Uterus (tissue), 4 donors: ENCODE measurements at places on chromosomes 12 and 14. TPM values are rescaled to one million over a fixed set of nuclear protein-coding genes. Genes with fewer than 3 reads are reported as not detected.

Gene KRT8
- 29.1 TPM for total RNA-seq

Gene RDH12
- not detected for total RNA-seq

Gene PLEKHG7
- total RNA-seq: not detected

Gene CNIH1
- total RNA-seq: 111 TPM

- no peak overlapping the region for H3K4me3 ChIP-seq
- no peak overlapping the region for H3K27ac ChIP-seq
- no peaks in the 10 kb centered on the region for H3K4me1 ChIP-seq
- peaks cover 7% of the 10 kb centered on the region for H3K27me3 ChIP-seq
These were observed 112.4 kb upstream of the TMEM132D start for GRCh38 chr12:130016194-130016593.

GRCh38 chr12:131202592-131203378, 249.1 kb downstream of the ADGRD1 start:
- no peak overlapping the region for H3K27ac ChIP-seq
- no peaks in the 10 kb centered on the region for H3K36me3 ChIP-seq
- no peaks in the 10 kb centered on the region for H3K27me3 ChIP-seq
- DNase-seq: no peak

- H3K27ac ChIP-seq: peak overlapping the region; percentile 99
- DNase-seq: no peak
- H3K4me1 ChIP-seq: peaks cover 6% of the 10 kb centered on the region
- no peaks in the 10 kb centered on the region for H3K36me3 ChIP-seq
- no peaks in the 10 kb centered on the region for H3K27me3 ChIP-seq
These were observed 1.8 kb downstream of the SDR39U1 start for GRCh38 chr14:24440606-24441399.

DNA sequence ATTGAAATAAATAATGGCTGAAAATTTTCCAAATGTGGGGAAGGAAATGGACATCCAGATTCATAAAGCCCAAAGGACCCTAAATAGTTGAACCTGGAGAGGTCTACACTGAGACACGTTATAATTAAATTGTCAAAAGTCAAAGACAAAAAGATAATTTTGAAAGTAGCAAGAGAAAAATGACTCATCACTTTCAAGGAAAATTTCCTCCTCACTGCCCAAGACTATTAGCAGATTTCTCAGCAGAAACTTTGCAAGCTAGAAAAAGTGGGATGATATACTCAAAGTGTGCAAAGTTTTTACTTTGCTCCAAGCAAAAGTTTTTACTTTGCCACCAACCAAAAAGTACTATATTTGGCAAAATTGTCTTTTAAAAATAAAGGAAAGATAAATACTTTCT, 15.9 kb upstream of the KRT83 start:
- H3K4me3 ChIP-seq: no peak overlapping the region
- no peak for DNase-seq
- no peaks in the 10 kb centered on the region for H3K27me3 ChIP-seq
- H3K27ac ChIP-seq: no peak overlapping the region
- H3K36me3 ChIP-seq: no peaks in the 10 kb centered on the region
- no peaks in the 10 kb centered on the region for H3K4me1 ChIP-seq

DNA sequence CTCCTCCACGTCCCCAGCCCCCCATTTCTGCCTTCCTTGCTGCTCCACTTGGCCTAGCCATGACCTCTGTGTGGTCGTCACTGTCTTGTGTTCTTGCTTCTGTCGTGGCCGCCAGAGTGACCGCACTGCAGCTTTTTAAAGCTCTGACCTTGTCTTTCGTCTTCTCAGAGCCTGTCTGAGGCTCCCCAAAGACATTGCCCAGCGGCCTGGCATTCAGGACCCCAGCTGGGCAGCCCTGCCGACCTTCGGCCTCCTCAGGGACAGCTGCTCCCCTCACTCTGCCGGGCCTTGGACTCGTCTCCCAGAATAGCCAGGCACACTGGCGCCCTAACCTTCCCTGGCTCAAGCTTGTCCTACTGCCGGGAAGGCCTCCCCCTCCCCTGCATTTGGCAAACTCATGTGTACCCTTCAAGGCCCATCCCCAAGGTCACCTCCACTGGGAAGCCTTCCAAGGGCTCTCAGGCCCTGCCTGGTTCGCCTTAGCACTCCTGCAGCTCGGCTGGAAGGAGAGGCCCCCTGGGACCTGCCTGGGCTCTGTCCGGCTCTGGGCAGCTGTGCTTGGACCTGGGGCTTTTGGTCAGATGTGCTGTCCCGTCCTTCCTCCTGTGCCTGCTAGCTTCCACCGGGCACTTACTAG, 15.7 kb upstream of the DLK1 start:
- H3K36me3 ChIP-seq: no peaks in the 10 kb centered on the region
- H3K27ac ChIP-seq: no peak overlapping the region
- H3K4me1 ChIP-seq: no peaks in the 10 kb centered on the region
- H3K4me3 ChIP-seq: no peak overlapping the region

GRCh38 chr14:94115058-94115591, 4.6 kb downstream of the IFI27 start:
- no peaks in the 10 kb centered on the region for H3K4me1 ChIP-seq
- H3K27me3 ChIP-seq: no peaks in the 10 kb centered on the region
- no peak overlapping the region for H3K4me3 ChIP-seq
- H3K27ac ChIP-seq: peak overlapping the region; percentile 49
- peak; percentile 57 for DNase-seq
- H3K36me3 ChIP-seq: no peaks in the 10 kb centered on the region

- no peak overlapping the region for H3K27ac ChIP-seq
- H3K4me1 ChIP-seq: no peaks in the 10 kb centered on the region
- H3K27me3 ChIP-seq: no peaks in the 10 kb centered on the region
- no peaks in the 10 kb centered on the region for H3K36me3 ChIP-seq
These were observed 162.6 kb upstream of the TMPO start for GRCh38 chr12:98352835-98353234.

DNA sequence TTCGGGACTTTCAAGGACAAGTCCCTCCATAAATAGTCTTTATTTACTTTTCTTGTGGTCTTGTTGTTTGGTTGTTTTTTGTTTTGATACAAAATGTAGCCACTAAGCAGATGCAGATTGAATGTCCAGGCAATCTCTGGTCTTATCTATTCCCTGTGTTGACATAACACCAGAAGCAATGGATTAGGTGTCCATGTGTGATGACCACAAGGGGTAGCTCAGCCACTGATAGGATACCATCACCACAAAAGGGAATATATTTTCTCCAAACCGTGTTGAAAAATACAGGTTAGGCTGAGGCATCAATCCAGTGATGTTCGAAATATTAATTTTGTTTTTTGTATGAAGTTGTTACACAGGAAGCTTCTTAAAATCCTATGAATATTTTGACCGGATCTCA, 196.3 kb downstream of the EPS8 start:
- no peak overlapping the region for H3K27ac ChIP-seq
- no peaks in the 10 kb centered on the region for H3K36me3 ChIP-seq
- no peak for DNase-seq
- H3K4me3 ChIP-seq: no peak overlapping the region
- H3K27me3 ChIP-seq: no peaks in the 10 kb centered on the region

DNA sequence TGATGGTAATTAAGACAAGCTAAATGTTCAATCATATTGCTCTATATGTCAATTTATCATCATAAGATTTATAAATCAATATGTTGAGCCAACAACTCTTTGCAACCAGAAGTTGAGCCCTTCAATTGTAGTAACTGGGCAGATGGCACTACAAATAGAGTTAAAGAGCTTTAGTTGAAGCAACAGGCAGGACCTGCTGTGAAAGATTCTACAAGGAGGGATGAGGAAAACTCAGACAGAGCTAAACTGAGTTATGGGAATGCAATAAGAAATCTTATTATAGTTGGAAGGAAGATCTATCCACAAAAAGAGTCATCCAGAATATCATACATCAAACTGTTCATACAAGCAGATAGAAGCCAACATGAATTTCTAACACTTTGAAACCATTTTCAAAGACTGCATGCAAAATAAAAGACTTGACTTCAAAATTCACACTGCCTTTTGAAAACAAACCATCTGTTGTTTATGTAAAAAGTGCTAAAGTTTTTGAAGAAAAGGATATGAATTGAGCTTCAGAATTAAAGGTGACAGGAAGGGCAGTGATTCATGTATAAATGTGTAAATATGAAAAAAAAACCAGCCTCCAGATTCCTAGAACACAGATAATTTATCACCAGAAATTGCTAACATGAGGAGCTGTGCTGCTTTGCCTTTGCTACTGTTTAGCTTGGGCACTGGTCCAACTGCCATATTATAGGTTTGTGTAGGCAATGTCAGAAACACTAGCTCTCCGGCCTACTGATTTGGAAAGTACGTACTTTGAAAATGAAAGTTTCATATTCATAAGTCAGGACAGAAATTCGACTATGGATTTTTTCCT, 133.2 kb downstream of the SLC35F4 start:
- no peak overlapping the region for H3K4me3 ChIP-seq
- H3K4me1 ChIP-seq: no peaks in the 10 kb centered on the region
- DNase-seq: no peak
- no peaks in the 10 kb centered on the region for H3K36me3 ChIP-seq

DNA sequence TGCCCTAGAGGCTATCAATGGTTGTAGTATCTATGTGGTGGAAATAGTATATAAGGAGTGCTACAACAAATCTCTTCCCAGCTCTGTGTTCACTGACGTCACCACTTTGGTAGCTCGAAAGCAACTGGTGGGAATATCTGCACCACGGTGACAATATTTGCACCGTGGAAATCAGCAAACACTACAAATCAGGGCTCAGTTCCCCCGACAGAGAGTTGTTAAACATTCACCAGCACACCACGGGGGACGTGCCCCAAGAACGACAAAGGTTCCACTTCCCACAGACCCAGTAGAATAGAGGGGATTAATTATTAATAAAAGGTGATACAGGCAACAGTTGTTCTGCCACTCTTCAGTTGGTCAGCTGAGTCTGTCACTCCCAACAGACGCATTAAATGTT, 98.4 kb downstream of the CCDC60 start:
- H3K27ac ChIP-seq: no peak overlapping the region
- H3K27me3 ChIP-seq: no peaks in the 10 kb centered on the region
- no peaks in the 10 kb centered on the region for H3K4me1 ChIP-seq
- DNase-seq: no peak
- H3K4me3 ChIP-seq: no peak overlapping the region
- no peaks in the 10 kb centered on the region for H3K36me3 ChIP-seq
